ENCODE measurements at places on chromosomes 3 and 15. TPM values are rescaled to one million over a fixed set of nuclear protein-coding genes. Genes with fewer than 3 reads are reported as not detected.

DNA sequence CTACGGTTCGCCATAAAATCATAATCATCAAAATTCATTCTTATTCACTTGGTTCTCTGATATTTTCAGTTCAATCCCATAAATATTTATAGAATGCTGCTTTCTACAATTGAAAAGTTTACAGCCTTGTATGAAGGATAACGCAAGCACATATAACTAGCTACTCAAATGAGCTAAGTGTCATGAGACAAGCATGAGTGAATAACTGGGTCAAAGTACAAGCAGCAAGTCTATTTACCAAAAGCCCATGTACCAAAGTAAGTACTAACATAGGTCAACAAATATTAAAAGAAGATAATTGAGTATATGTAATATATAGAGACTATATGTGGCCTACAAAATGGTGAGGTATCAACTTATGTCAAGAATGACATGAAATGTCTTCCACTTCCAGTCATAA, 596.6 kb downstream of the GBE1 start:
- DNase-seq, result no peak

DNA sequence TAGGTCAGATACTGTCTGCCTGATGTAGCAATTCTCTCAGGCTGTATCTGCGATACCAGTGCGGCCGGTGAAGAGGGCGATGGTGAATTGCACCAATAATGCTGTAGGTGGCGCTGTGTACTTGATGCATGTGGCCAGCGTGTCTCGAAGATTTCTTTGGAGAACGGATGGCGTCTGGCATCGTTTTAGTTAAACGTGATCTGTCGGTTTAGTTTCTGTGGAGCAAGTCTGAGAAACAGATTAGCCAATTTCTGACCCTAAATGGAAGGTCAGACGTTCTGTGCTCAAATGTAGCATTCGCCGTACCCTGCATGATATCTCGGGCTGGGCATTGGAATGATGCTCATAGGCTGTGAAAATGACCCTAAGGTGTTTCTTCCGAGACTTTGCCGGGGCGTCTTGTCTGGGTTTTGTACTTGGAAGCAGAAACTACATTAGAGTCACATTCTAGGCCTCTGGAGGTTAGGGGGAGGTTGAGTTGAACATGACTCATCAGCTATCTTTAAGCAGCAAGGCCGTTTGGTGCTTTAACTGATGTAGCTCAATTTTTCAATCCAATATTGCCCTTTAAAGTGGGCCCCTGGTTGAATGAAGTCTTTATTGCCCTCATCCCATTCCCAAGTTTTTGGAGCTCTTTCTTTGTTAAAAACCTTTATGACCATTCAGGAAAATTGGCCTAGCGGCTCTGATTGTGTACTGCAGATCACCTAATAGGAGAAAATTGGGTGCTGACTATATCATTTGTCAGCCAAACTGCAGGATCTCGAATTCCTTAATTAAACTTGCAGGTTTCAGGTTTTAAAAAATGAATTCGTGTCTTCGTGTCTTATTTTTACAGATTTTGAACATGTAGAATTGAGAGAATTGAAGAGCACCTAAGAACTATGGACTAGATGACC, 80.0 kb downstream of the SQOR start:
- DNase-seq, result no peak

GRCh38 chr15:40995656-40996055, 42.4 kb downstream of the CHAC1 start:
- DNase-seq, result no peak

- no peak for DNase-seq
Observed at GRCh38 chr3:177051411-177051810, 145.9 kb downstream of the TBL1XR1 start.

DNA sequence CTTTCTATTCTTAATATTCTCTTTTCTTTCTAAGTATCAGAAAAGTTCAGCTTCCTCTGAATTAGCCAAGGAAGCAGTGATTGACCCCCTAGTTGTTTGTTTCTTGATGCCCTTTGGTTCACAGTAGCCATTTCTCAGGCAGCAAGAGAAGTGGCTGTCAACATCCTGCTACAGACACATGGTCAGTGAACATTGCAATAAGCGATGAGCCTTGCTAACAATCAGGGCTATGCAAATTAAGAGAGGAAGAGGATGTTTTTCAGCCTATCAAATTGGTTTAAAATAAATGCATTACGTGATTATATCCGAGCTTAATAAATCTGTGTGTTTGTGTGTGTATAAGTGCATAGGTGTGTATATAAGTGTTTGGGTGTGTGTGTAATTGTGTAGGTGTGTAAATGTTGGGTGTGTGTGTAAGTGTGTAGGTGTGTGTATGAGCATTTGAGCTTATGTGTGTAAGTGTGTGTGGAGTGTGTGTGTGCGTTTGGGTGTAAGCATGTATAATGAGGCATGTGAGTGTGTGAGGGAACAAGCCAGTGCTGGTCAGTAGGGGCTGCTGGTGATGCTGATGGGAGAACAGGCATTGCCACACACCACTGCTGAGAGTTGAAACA, 78.1 kb upstream of the XCR1 start:
- DNase-seq, result no peak

DNA sequence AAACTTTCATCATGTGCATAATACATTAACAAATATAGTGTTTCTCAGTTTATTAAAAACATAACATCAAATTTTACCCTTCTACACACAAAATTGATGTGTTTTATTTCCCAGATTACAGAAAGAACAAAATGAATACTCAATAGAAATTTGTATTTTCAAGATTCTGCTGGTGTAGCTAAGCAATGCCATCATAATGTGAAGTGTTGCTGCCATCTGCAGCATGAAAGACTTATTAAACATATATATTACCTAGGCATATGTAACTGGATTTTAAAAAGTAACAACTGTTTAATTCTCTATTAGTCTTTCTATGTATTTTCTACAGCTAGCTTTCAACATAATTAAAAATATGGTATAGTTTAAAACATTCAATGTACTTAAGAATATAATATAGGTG, 27.5 kb downstream of the PLSCR5 start:
- no peak for DNase-seq

DNA sequence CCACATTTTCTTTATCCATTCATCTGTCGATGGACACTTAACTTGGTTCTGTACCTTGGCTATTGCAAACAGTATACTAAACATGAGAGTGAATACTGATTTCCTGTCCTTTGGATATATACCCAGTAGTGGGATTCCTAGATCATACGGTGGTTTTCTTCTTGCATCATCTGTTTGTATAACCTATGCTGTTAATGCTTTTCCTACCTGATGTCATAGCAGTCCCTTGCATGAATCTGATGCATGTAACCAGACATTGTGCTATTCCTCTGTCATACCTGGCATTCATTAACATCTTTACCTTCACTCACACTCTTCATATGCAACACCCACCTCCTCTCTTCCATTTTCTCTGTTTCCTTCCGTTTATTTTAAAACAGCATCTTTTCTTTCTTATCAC, 185.2 kb downstream of the KLHL25 start:
- no peak for DNase-seq

The PLSCR5 gene
- total RNA-seq, result not detected

DNA sequence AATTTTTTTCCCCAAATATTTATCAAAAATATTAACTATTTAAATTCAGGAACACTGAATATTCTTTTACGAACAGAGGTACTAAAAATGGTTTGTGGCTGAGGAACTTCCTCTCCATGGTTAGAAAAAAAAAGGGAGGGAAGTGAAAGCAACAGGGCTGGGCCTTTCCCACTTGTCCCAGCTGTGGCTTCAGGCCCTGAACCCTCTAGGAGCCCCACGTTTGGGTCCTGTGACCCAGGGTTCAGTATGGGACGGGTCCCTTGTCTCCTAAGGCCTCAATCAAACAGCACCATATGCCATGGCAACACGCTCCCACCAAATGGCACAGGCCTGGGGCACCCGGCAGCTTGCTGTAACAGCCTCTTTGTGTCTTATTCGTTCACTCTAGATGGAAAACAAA, 32.4 kb downstream of the POC1A start:
- DNase-seq, result no peak

- no peak for DNase-seq
Observed at GRCh38 chr3:112807685-112808084, 39.0 kb downstream of the CD200R1L start.

The DUOX1 gene
- 4.4 TPM for total RNA-seq

GRCh38 chr15:29813009-29813408, 9.3 kb downstream of the TJP1 start:
- DNase-seq, result no peak

The ST8SIA2 gene
- not detected for total RNA-seq

DNA sequence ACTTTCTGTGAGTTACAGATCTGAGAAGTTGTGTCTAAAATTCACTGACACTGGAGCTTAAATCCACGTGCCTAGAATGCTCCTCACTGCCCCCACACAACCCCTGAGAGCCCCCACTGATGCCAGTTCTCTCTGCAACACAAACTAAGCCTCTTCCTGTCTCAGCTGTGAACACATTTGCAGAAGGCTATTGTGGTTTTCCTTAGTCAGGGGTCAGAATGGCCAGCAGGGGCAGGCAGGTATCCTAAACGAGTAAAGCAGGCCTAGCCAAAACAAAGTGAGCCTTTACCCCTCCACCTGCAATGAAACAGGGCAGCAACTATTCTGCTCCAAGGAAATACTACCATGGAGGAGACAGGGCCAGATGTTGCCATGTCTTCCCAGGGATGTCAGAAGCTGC, 78.6 kb downstream of the FHIT start:
- no peak for DNase-seq

DNA sequence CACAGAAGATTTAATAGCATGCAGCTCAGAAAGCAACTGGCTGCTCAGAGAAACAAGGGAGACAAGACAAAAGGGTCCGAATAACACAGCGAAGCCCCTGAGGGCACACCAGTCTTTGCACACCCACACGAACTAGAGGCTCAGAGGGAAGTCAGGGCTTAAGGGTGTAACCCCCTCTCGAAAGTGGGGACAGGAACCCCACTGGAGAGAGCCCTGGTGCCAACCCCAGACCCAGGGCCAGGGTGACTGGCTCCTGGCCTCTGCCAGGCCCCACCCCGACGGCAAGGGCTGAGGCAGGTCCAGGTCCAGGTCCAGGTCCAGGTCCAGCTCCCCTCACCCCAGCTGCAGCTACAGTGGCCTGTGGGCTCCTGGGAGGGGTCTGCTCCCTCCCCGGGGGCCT, 10.5 kb upstream of the PRR23E start:
- no peak for DNase-seq

The TRH gene
- total RNA-seq, result not detected

DNA sequence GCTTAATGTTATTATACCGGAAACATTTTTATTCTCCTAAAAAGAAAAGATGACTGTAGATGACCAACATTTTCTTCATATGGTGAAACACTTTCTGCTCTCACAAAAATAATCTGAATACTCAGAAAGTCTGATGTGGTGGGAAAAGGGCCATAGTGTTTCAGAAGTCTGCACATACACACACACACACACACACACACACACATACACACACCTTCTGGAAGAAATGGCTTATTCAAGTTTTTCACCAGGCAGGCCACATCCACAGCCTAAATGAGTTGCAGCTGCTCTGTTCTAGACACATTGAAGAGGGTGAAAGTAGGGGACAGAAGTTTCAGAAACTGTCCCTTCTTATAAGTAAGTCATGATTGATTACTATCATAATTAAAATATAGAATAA, 220.0 kb downstream of the ZMAT3 start:
- DNase-seq, result no peak

- DNase-seq, result no peak
Observed at GRCh38 chr3:15794842-15795650, 2.7 kb downstream of the ANKRD28 start.

DNA sequence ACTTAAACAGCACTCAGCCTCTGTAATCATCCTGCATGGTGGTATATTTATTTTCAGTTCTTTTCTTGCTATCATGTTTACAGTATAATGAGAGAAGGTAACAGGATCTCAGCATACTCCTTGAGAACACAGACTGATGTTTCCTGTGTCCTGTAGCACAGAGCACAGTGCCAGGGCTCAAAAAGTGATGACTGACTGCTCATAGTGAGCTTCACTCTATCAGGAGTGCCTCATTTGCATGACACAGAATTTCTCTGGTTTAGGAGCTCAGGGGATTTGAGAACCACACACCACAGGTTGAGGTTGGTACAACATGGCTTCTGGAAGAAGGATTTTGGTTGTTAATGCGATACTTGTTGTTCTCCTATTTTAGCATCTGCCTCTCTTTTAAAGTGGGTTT, 68.5 kb upstream of the SLC2A2 start:
- no peak for DNase-seq

The ROBO1 gene
- total RNA-seq, result 28.2 TPM

The PEX5L gene
- not detected for total RNA-seq

Data from posterior vena cava (tissue), 2 donors.